ENCODE measurements at places on chromosomes 11 and 22. TPM values are rescaled to one million over a fixed set of nuclear protein-coding genes. Genes with fewer than 3 reads are reported as not detected.

Gene KCNK4
- not detected for total RNA-seq

Gene ETS1
- total RNA-seq: 41.9 TPM

Gene C11orf52
- total RNA-seq: not detected

Gene NLRP6
- not detected for total RNA-seq

Gene KDM4E
- total RNA-seq: not detected

Gene DSCAML1
- total RNA-seq: not detected

Gene GAL3ST1
- total RNA-seq: 0.18 TPM

Gene SEPTIN5
- 14.8 TPM for total RNA-seq

Gene MS4A6A
- total RNA-seq: not detected

Gene TECTA
- under 0.01 TPM for total RNA-seq

Gene HSD17B12
- total RNA-seq: 90.7 TPM

Gene PRDM11
- total RNA-seq: 7.9 TPM

Gene CCDC134
- total RNA-seq: 7.5 TPM

Gene RNH1
- 256 TPM for total RNA-seq

Gene ELMOD1
- total RNA-seq: 2.8 TPM

Gene ABCG4
- 0.32 TPM for total RNA-seq

Gene RASL10A
- total RNA-seq: not detected

Gene SLC22A6
- not detected for total RNA-seq

Gene KIAA1671
- total RNA-seq: 14.6 TPM

Gene ENTHD1
- not detected for total RNA-seq

Gene DCUN1D5
- 54.0 TPM for total RNA-seq

Gene FGF3
- total RNA-seq: not detected

Gene CD3D
- not detected for total RNA-seq

Gene OR52H1
- total RNA-seq: 0.30 TPM

Measured in smooth muscle cell of the umbilical artery (primary cell).